GM23248 (cell line): ENCODE measurements at places on chromosomes 7 and 10.

DNA sequence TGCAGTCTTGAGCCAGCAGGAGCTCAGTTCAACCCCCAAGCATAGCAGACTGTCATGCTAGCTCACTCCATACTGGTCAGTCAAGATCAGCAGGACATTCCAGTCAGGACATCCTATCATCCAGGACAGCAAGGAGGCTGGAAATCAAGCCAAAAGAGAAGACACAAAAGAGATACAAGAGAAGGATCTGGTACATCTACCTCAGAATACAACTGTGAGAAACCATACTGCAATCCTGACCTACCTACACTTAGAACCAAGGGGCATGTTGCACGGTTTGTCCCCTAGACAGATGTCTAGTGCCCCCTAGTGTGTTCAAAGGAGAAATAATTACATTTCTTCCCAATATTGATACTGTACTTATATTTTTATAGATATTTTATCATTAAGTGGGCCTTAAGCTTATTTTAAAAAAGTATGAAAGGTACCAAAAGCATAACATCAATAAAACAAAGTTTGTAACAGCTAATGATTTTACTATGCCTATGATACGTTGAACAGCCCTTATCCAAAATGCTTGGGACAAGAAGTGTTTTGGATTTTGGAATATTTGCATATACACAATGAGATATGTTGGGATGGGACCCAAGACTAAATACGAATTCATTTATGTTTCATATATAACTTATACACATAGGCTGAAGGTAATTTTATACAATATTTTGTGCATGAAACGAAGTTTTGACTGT lies 26.7 kb downstream of the ERCC6 start:
- H3K27me3 ChIP-seq = no peaks in the 10 kb centered on the region
- no peak overlapping the region for H3K27ac ChIP-seq
- H3K4me1 ChIP-seq = peaks cover 8% of the 10 kb centered on the region; the same call in 1 of the 2 replicates
- no peak overlapping the region for H3K4me3 ChIP-seq
- peaks cover 61% of the 10 kb centered on the region for H3K36me3 ChIP-seq
- DNase-seq = peak; percentile 56

DNA sequence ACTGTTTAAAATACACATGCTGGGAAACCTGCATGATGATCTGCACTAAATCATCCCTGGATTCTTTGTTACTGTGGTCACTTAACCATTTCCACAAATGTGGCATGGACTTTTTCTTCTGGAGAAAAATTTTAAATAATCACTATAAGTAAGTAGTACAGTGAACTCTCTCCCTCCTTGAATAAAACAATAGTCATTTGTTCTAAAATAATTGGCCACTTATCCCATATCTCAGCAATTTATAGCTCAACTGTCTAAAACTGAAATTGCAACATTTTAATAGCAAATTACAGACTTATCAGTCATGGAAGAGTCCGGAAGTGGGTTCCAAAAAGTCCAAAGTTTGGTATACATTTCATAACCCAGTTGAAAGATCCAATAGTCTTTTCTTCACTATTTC lies 90.9 kb downstream of the MTERF1 start:
- no peaks in the 10 kb centered on the region for H3K36me3 ChIP-seq
- peak; percentile 14 for DNase-seq
- no peak overlapping the region for H3K4me3 ChIP-seq
- H3K4me1 ChIP-seq = no peaks in the 10 kb centered on the region

GRCh38 chr10:104333728-104334373 lies 4.4 kb downstream of the ITPRIP start:
- H3K4me3 ChIP-seq = no peak overlapping the region
- no peak overlapping the region for H3K27ac ChIP-seq
- no peak for DNase-seq
- H3K4me1 ChIP-seq = peaks cover 50% of the 10 kb centered on the region

DNA sequence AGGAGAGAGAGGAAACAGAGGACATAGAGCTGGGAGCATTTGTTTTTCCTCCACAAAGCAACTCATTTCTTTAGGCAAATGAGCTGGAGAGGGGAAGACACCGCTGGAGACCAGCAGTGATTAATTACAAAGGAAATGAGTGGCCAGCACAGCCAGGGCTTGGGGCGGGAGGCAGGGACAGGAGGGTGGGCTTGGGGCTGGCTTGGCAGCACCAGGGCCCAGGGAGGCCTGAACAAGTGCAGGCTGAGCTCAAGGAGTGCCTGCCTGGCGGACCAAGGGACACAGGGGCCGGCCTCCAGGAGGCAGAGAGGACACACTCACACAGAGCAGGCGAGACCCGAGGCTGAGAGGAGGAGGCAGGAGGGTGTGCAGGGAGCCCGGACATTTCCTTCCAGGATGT lies 149.0 kb upstream of the UNC5B start:
- DNase-seq = no peak
- peaks cover 15% of the 10 kb centered on the region for H3K27me3 ChIP-seq
- H3K27ac ChIP-seq = no peak overlapping the region
- H3K4me1 ChIP-seq = no peaks in the 10 kb centered on the region
- no peaks in the 10 kb centered on the region for H3K36me3 ChIP-seq
- no peak overlapping the region for H3K4me3 ChIP-seq

DNA sequence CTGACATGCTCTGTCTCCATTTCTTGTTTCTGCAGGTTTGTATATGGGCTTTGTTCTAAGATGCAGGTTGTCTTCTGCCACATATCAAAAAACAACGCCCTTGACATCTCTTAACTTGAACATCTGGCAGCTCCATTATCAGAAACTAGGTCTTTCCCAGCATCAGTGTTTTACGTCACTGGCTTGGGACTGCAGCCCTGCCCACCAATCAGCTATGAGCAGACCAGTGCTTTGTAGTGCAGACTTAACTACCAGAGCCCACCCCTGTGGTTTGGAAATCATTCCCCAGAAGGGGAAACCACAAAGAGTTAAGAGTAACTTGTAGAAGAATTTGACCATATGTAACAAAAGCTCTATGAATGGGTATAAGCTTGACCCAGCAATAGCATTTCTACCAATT lies 132.4 kb downstream of the SEPTIN14 start:
- H3K4me3 ChIP-seq = no peak overlapping the region
- peaks cover 3% of the 10 kb centered on the region; the same call in 1 of the 2 replicates for H3K4me1 ChIP-seq
- DNase-seq = no peak
- H3K27ac ChIP-seq = no peak overlapping the region
